Activated naive CD8-positive, alpha-beta T cell treated with anti-CD3 and anti-CD28 coated beads, Interleukin-2, amount 10 ng/mL, durations not matched to agents 7 days and 5 days (primary cell): ENCODE measurements at places on chromosomes 6 and 20.

- no peak for DNase-seq
- H3K36me3 ChIP-seq, result peaks cover 3% of the 10 kb centered on the region
- peaks cover 3% of the 10 kb centered on the region for H3K4me1 ChIP-seq
- H3K27me3 ChIP-seq, result peaks cover 29% of the 10 kb centered on the region
- no peak overlapping the region for H3K4me3 ChIP-seq
Observed at GRCh38 chr6:167058261-167058660, 59.1 kb downstream of the CEP43 start.

- no peaks in the 10 kb centered on the region for H3K27me3 ChIP-seq
- DNase-seq, result no peak
- H3K4me3 ChIP-seq, result no peak overlapping the region
- no peak overlapping the region for H3K27ac ChIP-seq
- H3K4me1 ChIP-seq, result no peaks in the 10 kb centered on the region
Observed at GRCh38 chr20:11266571-11266970, 592.8 kb upstream of the JAG1 start.

DNA sequence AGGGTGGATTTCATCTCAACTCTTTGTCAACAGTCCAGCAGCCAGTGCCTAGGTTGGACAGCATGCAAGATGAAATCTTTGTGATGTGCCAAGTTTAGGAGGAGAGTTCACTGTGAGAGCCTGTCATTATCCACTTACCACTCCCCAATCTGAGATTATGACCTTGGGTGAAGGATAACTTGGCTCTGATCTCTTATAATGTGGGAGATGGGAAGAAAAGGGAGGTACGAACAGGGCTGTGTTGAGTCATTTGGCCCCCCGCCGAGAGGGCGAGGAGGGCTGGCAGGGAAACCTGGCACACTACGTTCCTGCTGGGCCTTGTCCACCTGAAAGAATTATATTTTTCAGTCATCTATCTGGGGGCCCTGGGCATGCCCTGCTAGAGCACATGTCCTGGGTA lies 35.8 kb downstream of the LAMA4 start:
- H3K27ac ChIP-seq, result no peak overlapping the region
- DNase-seq, result no peak
- H3K27me3 ChIP-seq, result peaks cover 71% of the 10 kb centered on the region
- H3K4me3 ChIP-seq, result no peak overlapping the region
- H3K4me1 ChIP-seq, result no peaks in the 10 kb centered on the region

DNA sequence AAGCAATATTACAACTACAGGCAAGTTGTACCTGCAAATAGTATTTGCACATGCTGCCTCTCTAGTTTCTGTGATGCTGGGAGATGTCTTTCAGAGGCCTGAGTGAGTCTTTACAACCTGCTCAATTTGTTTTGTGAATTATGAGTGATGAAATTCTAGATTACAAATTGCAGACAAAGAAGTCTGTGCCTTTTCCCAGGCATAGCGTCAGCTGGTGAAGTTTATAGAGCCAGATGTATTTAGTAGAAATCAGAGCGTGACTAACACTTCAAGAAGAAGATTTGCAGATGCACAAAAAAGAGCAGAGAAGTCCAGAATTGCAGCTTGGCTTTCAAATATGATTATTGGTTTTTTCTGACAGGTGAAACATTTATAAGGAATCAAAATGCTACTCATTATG lies 289.9 kb downstream of the PLCB1 start:
- DNase-seq, result no peak
- no peaks in the 10 kb centered on the region for H3K36me3 ChIP-seq

GRCh38 chr6:9708600-9708999 lies 706.3 kb downstream of the TFAP2A start:
- no peak overlapping the region for H3K27ac ChIP-seq
- no peak for DNase-seq
- no peaks in the 10 kb centered on the region for H3K36me3 ChIP-seq

DNA sequence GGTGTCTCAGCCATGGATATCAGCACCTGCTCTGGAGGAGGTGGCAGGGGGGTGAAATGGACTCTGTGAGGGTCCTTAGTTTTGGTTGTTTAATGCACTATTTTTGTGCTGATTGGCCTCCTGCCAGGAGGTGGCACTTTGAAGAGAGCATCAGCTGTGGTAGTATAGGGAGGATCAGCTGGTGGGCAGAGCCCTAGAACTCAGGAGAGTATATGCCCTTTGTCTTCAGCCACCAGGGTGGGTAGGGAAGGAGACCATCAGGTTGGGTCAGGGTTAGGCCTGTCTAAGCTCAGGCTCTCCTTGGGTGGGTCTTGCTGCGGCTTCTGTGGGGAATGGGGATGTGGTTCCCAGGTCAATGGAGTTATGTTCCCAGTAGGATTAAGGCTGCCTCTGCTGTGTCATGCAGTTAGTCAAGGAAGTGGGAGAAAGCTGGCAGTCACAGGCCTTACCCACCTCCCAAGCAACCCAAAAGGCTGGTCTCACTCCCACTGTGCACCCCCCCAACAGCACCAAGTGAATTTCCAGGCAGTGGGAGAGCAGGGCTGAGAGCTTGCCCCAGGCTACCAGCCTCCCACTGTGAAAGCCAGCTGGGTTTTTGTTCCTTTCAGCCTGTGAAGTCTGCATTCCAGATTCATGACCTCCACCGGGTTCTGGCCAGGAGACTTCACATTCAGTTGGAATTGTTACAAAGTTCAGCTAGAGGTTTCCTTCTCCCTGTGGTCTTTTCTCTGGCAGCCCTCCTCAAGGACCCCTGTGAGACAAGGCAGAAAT lies 5.7 kb upstream of the OSTM1 start:
- DNase-seq, result no peak
- H3K27me3 ChIP-seq, result peaks cover 31% of the 10 kb centered on the region
- H3K27ac ChIP-seq, result no peak overlapping the region
- no peak overlapping the region for H3K4me3 ChIP-seq
- H3K4me1 ChIP-seq, result peaks cover 5% of the 10 kb centered on the region

- peaks cover 7% of the 10 kb centered on the region for H3K36me3 ChIP-seq
- no peak overlapping the region for H3K4me3 ChIP-seq
- no peaks in the 10 kb centered on the region for H3K27me3 ChIP-seq
- DNase-seq, result no peak
- H3K27ac ChIP-seq, result no peak overlapping the region
Observed at GRCh38 chr6:69817358-69817757, 20.5 kb upstream of the LMBRD1 start.

DNA sequence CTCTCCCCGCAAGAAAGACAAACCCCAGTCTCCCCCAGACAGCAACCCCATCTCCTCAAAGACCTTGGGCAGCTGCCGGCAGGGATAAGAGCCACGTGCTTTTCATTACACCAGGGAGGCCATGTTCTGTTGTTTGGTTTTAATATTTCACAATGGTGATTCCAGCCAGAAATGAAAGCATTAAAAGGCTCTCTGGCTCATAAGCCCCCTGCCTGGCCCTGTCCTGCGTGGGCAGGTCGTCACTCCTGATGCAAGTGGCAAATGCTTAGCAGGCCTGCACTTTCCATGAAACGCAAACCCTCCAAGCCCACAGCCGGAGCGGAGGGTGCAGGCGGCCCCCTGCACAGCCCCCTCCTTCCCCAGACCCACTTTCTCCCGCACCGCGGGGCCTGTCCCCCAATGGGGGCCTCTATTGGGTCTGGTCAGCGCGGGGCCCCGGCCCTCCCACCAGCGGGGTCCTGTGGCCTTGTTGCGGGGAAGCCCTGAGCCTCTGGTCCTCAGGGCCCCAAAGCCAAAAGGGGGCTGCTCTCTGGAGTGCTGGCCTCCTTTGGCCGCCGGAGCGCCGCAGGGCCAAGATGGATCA lies 77.2 kb downstream of the TMEM242 start:
- H3K27me3 ChIP-seq, result peaks cover 5% of the 10 kb centered on the region
- no peak for DNase-seq

DNA sequence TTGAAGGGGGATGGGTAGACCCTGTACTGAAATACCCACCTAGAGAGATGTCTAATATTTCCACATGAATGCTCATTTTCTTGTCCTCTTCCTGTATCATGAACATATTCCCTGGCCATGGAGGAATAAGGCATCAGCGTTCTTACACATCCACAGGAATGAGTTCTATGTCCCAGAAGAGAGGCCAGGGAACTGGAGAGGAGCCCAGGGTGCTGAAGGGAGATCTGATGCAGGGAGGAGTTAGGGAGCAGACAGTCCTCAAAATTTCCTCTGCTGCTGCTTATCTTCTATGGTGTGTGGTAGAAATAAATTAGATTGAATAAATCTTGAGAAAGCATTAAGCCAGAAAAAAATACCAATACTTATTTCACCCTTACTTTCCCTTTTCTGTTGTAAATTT lies 295.0 kb downstream of the KCNQ5 start:
- no peaks in the 10 kb centered on the region for H3K36me3 ChIP-seq
- H3K27me3 ChIP-seq, result no peaks in the 10 kb centered on the region
- H3K27ac ChIP-seq, result no peak overlapping the region
- DNase-seq, result no peak
- no peaks in the 10 kb centered on the region for H3K4me1 ChIP-seq

- peaks cover 89% of the 10 kb centered on the region for H3K4me1 ChIP-seq
- H3K27me3 ChIP-seq, result no peaks in the 10 kb centered on the region
- peaks cover 51% of the 10 kb centered on the region for H3K36me3 ChIP-seq
- H3K4me3 ChIP-seq, result peak overlapping the region; percentile 12
- peak overlapping the region; percentile 76 for H3K27ac ChIP-seq
Observed at GRCh38 chr6:15254070-15254975, 8.5 kb downstream of the JARID2 start.

DNA sequence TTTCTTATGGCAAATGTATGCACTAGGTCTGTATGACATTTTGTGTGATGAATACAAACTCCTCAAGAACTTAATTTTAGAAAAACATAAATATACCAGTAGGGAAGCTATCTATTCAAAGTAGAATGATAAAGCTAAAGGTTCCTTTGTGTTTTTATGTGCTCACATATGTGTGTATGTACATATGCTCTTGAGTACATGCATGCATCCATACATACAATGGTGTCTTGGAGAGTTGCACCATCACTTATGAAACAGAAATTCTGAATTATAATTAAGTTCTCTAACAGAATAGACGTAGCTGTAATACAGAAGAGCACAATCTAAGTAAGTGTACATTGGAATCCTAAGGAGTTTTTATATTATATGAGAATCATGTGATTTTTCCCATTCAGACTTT lies 2.3 kb downstream of the NKAIN2 start:
- DNase-seq, result no peak
- H3K36me3 ChIP-seq, result no peaks in the 10 kb centered on the region
- no peak overlapping the region for H3K27ac ChIP-seq
- H3K4me3 ChIP-seq, result no peak overlapping the region
